Right kidney (tissue), 9 donors: ENCODE measurements at places on chromosomes 1 and 21.

DNA sequence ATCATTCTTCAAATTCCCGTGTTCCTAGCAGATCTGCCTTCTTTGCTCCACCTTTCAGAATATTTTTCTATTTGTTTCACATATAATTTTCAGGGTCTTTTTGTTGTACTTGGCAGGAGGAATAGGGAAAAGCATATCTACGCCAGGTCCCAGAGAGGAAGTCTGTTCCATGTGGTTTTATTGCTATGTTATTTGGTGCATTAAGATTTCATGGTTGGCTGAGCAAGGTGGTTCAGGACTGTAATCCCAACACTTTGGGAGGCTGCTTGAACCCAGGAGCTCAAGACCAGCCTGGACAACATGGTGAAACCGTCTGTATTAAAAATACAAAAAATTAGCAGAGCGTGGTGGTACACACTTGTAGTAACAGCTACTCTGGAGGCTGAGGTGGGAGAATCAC lies 36.1 kb downstream of the COL6A1 start:
- no peak for DNase-seq

GRCh38 chr21:32368386-32368785 lies 24.4 kb downstream of the URB1 start:
- DNase-seq = no peak

GRCh38 chr1:53375440-53375839 lies 47.6 kb upstream of the LRP8 start:
- DNase-seq = no peak

- DNase-seq = no peak
Measured at GRCh38 chr1:205600085-205600484, 31.7 kb downstream of the ELK4 start.

DNA sequence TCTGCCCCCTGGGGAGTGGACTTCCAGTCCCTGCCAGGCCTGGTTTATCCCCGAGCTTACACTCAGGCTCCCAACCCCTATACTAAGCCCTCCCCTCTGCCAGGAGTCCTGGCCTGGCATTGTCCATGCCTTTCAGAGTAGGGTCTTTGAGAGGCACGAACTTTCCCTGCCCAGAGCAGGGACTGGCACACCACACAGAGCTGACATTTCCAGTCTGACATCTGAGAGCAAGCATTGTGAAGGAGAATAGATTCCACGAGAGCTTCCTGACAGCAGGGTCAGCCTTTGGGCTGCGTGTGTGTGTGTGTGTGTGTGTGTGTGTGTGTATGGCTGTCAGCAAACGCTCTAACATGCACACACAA lies 59.5 kb upstream of the LAPTM5 start:
- no peak for DNase-seq

GRCh38 chr1:155968670-155969069 lies 9.7 kb downstream of the ARHGEF2 start:
- no peak for DNase-seq

DNA sequence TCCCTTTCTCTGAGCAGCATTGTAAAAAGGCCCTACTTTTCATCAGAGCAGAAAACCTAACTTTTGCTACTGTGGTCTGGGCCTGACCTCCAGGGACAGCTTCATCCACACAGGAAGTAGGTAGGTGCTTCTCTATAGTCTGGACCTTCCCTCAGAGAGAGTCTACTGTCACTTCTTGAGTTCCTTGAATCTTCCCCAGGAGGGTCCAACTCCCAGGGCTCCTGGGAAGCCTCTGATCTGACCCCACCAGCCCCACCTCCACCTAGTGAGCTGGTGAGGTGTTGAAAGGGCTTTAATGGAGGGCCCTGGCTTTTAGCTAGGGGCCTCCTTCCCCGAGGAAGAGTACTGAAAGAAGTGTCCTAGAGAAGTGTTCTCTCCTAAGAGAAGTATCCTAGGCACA lies 2.7 kb upstream of the VANGL2 start:
- no peak for DNase-seq

DNA sequence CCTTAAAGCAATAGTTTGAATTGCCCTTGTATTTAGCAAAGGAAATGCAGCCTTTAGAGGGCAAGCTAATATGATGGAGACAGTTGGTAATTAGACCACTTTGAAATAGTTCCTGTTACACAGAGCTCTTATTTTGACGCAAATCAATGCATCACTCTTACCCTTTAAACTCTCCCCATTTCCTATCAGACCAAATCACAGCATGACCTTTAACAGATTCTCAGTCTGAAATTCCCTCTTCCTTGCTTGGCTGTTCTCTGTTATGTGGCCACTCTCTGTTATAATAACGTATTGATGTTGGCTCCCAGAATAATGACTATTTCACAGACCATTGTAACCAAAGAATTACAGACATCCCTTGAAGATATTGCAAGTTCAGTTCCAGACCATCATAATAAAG lies 66.9 kb upstream of the NGF start:
- DNase-seq = no peak

- DNase-seq = no peak
Measured at GRCh38 chr1:72846476-72847278, 564.3 kb upstream of the NEGR1 start.

- no peak for DNase-seq
Measured at GRCh38 chr1:157739229-157739901, 37.6 kb downstream of the FCRL2 start.

- no peak for DNase-seq
Measured at GRCh38 chr1:180778782-180779398, 133.8 kb upstream of the KIAA1614 start.

DNA sequence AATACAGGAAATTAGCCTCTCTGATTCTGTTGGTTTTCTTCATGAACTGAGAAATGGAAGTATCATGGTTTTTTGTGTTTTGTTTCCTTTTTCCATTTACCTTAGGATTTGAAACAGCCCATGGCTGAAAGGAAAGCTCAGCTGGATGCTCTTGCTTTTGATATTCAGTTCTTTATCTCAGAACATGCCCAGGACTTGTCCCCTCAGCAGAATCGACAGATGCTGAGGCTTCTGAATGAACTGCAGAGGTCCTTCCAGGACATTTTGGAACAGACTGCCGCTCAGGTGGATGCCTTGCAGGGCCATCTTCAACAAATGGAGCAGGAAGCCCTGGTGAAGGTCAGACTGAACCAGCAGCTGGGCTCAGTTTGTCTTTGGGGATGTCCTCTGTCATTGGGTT lies 142.4 kb downstream of the MACF1 start:
- DNase-seq = no peak

DNA sequence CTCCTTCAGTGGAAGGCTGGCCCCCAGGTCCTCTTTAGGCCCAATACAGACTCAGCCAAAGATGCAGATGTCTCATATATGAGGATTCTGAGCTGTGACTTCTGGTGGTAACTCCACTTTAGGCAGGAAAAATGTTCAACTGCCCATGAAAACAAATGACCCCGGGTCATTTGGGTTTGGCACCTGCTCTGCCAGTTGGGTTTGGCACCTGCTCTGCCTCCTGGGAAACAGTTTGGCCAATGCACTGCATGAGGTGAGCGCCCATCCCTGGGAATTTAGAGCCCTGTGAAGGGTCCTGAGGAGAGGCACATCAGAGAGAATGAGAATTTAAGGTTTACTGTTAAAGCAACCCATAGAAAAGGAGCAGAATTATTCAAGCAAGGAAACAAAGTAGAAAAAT lies 45.3 kb downstream of the B3GALT5 start:
- DNase-seq = no peak

- DNase-seq = no peak
Measured at GRCh38 chr1:111746614-111746999, 7.4 kb upstream of the INKA2 start.

- no peak for DNase-seq
Measured at GRCh38 chr21:46157987-46158451, 2.6 kb upstream of the FTCD start.

DNA sequence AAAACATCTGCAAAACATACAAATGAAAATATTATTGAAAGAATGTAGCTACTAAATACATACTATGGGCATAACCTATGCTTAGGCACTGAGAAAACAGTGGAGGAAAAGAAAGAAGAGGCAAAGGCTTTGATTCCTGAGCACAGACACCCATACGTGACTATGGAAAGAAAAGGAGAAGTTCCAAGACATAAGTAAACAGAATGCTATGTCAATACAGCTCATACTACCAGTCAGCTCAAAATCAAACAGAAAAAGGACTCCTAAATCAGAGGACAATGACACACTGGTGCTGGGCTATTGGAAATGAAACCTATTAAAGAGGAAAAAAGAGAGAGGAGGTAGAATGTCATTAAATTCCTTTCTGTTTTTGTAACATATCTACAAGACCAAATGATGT lies 225.4 kb downstream of the SMYD3 start:
- no peak for DNase-seq

GRCh38 chr1:245014247-245015029 lies 140.3 kb upstream of the KIF26B start:
- DNase-seq = no peak

DNA sequence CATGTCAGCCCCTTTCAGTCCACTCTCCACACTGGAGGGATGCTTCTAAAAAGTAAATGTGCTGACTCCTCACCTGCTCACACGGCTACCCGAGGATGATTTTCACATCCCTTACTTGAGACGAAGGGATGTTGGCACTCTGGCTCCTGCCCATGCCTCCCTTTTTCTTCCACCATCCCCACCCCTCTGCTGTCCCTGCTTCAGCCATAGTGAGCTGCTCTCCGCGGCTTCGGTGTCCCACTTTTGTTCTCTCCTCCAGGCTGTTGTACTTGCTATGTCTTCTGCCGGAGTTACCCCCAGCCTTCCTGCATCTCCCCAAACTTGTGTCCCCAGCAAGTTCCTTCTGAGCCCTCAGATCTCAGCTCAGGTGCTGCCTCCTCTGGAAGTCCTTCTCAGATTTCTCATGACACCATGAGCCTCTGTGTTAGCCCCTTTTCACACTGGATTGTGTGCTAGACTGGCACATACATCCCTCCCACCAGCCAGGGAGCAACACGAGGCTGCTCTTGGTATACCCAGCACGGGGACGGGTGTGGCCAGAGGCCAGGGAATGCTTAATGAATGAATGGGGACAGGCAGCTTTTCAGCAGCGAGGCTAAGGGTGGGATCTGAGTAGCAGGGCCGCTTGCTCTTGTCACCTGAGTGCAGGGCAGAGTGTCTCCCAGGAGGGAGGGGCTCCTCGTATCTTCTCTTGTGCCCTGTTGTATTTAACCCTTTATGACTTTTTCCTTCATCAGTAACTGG lies 1.3 kb downstream of the ACOT11 start:
- no peak for DNase-seq

DNA sequence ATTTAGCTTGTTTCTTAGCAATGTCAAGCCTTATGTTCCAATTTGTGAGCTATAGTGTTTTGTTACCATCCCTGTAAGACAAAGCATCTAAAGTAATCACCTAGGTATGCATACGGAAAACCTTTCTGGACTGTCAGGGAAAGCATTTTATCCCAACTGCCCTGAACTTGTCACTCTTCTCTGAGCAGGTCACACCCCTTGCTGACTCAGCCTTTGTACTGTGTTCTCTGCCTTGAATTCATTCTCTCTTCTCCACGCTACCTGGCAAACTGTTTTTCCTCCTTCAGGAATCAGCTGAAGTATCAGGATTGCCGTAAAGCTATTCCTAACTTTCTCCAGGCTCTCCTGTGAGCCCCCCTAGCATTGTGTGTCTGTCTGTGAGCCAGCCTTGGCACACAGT lies 54.2 kb downstream of the PBX1 start:
- DNase-seq = no peak

DNA sequence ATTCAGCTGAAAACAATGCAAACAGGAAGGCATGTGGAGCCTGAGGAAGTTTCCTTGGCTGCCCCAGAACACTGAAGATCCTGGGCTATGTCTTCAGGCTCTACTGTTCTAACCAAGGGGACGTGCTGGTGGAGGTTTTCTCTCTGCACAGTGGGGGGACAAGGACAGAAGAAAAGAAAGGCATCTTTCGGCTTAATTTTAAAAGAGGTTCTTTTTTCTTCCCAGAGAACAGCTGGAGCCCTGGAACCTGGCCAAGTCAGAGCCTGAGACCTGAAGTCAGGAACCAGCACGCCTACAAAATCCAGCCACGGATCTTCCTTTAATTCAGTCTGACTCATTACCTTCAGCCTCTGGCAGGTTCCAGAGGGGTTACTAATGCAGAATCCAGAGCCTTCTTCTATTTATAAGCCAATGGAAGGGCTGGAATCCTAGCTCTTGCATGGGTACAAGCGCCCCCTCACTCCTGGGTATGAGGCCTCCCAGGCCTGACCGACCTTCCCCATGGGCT lies 19.8 kb downstream of the CTNNBIP1 start:
- no peak for DNase-seq

DNA sequence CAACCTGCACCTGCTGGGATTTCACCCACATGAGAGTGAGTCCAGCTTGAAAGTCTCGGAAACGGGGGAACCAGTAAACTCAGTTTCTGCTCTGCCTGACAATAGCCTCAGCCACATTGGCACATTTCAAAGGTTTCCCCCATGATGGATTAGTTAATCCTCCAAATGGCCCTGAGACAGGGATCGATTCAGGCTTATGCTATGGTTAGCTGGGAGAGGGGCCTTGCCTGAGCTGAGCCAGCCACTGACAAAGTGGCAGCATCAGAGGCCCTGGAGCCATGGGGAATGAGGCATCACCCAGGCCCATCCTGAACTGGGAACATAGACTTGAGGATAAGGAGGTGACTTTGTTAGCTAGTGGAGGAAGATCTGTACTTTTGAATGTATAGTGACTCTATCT lies 2.9 kb upstream of the CLSTN1 start:
- no peak for DNase-seq

- DNase-seq = no peak
Measured at GRCh38 chr1:27590917-27591508, 12.9 kb downstream of the AHDC1 start.

- DNase-seq = no peak
Measured at GRCh38 chr1:42618866-42619265, 39.4 kb upstream of the PPIH start.

GRCh38 chr1:47918257-47918867 lies 78.8 kb downstream of the TRABD2B start:
- no peak for DNase-seq

DNA sequence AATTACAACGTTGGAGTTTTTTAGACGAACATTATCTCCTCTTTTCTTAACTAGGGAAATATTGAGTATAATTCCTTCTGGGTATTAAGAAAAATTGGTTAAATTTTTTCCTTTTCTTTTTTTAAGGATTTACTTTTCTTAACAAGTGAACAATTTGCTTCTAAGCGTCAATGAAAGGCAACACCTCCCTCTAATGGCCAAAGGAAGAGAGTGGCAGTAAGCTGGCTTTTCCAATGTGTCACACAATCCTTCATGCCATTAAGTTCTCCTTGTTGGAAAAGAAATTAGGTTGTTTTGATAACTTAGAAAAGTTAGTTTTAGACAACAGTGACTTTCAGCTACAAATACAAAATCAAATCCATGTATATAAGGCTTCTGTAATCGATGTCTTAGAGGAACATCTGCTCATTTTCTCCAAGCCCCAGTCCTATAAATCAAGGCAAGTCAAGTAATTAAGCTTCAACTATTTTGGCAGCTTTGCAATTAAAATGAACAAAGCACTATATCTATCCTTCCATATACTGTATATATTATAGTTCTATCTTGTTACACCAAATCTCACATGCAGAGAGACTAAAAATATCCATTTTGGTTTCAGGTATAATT lies 62.8 kb downstream of the EDEM3 start:
- DNase-seq = peak; percentile 18

- no peak for DNase-seq
Measured at GRCh38 chr1:115262886-115263285, 75.2 kb downstream of the NGF start.

DNA sequence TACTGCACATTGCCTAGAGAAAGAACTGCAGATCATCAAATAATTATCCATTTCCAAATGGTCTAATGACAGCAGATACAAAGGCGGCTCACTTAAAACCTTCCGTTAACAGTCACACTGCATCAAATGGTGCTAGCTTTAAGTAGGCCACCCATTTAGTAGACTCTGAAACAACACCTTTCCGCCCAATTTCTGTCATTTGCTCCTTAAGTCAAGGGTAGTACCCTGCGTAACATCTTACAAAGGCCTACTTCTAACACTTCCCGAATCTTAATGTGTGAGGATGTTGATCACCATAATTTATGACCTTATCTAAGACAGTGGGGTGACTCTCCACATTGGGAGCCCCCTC lies 692 bp upstream of the RALGPS2 start:
- no peak for DNase-seq
